Left lobe of liver (tissue), 2 donors: ENCODE measurements at places on chromosomes 2 and 18.

DNA sequence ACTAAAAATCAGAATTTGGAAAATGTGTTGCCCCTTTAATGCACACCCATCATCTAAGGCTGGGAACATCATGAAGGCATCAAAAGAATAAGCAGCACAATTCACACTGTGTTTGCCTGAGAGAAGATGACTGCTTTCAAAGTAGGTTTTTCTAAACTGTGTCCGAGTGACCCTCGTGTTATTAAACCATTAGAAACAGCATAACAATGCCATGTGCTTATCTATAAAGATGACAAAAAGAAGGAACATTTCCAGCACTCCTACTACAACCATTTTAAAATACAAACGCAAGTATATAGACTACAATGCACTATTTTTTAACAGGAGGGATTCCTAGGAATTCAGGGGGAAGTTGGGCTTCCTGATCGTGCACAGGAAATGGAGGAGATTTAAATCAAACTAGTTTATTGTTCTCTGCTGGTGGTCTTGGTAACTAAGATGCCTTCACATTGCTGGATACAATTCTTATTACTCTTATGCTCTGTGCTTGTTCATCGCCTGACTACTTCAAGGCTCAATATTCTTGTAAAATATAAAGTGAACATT is 305.9 kb upstream of the CCDC68 start:
- no peak for DNase-seq

DNA sequence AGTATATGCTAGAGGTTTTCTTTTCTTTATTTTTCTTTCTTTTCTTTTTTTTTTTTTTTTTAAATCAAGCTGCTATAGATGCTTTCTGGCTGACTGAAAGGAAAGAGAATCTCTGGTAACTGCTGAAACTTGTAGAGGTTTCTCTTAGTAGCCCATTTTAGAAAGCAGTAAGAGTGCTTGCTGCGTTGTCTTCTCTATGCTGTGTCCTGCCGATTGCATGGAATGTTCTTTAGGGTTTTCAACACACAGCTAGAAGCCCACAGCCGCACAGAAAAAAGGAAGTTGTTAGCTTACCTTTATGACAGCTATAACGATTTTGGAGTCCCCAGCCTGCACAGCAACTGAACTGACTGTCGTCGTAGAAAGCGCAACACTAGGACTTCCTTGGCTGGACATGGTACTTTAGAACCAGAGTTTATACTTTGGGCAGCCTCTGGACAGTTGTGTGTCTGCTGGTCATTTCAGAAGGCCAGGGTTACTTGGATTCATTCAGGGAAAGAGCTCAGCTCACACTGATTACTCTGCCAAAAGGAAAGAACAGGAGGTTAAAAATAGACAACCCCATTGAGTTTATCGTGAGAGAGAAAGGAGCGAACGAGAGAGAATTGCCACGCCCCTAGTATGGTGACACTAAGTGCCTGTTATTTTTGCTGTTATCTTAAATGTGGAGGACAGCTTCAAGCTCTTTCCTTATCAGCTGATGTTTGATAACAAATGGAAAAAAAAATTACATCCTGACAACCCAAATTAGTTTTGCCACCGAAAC is at the start of gene CCDC141:
Gene CCDC141 (minus strand): TSS at position 592 of the 766 bp plus-strand sequence. CDS start 196 bp downstream, at position 396.
- no peak for DNase-seq

DNA sequence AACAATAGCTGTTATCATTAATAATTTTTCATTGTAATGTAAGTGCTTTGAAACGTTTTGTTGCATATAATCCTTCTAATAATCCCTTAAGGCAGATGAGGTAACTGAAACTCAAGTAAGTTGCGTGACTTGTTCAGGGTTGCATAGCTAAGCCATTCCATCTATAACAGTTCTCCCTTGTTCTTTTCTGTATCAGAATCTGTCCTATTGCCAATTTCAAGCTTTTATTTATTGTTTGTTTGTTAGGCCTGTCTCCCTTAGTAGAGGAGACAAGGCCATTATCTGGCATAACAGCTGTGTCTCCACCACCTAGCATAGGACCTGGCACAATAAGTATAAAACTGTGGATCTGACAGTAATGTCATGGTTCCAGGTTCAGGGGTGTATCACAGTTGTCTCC is 19.4 kb downstream of the BABAM2 start:
- no peak for DNase-seq

DNA sequence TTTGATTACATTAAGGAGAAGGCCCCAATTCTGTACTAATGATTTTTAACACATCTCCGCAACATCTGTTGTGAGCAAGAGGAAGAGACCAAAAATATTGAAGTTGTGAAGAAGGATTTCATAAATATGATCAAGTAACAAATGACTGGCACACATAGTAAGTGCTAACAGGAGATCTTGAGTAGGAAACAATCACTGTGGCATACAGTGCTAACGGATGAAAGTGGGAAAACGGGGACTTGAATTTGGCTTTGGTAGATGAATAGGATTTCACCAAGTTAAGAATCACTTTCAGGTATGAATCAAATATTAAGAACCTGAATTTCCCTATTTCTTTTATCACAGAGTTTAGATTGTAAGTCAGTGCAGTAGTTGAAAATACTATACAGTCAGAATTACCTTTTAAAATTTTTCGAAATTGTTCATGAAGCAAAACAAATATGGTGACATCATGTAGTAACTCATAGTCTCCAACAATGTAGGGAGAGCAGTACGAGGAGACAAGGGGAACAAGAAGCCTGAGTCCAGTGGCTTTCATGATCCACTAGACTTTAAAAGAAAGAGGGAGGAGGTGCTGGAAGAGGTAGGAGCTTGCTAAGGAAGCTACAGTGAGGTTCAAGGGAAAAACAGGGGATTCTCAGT is 16.3 kb downstream of the CWC22 start:
- no peak for DNase-seq

DNA sequence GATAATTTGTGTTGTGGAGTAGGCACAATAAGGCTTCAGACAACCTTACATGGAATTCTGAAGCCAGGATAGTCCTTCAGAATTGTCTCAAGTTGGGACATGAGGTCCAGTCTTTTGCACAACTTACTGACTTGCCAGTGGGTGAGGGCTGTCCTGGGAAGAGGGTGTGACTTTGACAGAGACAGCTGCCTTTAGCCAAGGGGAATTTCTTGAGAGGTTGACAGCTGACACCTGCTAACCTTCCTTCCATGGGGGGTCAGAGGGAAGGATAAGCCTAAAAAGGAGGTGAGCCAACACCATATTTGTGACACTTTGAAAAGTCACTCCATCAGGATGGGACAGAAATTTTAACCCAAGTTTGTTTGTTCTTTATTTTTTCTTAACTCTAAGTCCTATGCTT is 907.8 kb upstream of the CRIM1 start:
- DNase-seq, result no peak

GRCh38 chr18:78610179-78610578 is 369.4 kb upstream of the SALL3 start:
- no peak for DNase-seq

- no peak for DNase-seq
Measured at GRCh38 chr2:75324861-75325284, 125.6 kb upstream of the TACR1 start.

DNA sequence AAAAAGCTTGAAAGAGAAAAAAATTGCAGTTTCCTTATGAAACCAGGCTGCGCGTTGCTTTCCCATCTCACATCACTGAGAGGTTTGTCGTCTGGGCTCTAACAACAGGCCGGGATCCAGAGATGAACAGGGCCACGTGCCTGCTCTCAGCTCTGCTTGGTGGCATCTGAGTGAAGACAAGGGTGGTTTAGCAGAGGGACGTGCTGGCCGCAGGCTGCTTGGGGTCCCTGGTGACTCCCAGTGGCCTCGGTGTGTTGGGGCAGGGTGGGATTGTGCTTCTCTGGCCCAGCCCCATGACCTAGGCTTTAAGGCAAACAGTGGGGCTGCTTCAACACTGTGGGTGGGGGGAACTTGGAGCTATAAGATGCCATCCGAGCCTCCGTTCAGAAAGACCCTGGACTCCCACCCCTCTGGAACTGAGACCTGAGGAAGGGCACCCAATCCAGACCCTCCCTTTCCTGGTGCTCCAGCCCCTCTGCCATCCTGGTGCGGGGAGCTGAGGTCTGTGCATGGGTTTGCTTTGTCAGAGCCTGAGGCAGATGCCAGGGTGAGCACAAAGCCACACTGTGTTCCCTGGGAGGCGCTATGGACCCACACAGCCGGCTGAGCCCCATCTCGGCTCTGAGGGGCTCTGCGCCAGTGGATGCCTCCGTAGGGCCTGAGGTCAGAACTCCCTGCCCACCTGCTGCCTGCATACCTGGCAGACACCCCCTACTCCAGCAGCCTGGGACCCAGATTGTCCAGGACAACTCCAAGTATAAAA is 18.4 kb upstream of the HPCAL1 start:
- no peak for DNase-seq

DNA sequence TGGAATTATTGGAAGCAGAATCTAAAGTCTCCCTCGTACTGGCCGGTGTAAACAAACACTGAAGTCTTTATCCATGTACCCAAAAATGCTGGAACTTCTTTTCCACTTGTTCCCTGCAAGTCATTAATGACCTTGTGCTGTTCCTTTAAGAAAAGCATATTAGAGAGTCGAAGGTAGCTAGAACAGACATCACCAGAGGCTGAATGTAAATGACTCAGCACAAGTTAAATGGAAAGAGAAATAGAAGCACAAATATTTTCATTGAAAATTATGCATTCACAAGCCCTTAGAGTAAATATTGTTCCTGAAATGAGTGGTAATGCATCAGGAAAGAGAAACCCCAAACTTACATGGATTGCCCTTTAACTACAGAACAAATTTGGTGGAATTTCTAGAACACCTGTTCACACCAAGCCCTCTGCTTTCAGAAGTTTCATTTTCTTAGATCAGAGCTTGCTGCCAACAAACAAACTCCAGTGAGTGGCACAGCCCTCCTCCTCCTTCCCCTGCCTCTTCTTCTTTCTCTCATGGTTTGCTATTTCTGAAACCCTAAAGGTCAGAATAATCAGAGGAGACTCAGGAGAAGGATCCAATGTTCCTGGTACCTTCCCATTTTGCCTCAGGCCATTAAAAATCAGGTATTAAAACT is 264.3 kb downstream of the TXNL1 start:
- no peak for DNase-seq

GRCh38 chr2:111068435-111069058 is 52.2 kb upstream of the BCL2L11 start:
- DNase-seq, result no peak

DNA sequence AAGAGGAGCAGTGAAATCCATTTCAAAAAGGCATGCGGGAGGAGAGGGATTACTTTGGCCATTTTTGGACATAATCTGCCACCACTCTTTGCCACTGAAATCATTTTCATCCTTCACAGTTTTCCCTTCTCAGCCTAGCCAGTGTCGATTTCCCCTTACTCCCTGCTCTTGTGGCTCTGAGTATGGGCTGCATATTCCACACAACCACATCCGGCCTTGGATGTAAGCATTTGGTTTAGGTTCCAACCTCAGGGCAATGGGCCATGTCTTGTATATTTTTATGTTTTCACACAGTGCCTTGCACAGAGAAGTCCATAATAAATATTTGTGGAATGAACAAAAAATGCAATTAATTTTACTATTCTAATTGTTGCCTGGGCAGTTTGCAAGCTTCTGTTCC is 7.7 kb upstream of the SERPINE2 start:
- DNase-seq, result no peak

DNA sequence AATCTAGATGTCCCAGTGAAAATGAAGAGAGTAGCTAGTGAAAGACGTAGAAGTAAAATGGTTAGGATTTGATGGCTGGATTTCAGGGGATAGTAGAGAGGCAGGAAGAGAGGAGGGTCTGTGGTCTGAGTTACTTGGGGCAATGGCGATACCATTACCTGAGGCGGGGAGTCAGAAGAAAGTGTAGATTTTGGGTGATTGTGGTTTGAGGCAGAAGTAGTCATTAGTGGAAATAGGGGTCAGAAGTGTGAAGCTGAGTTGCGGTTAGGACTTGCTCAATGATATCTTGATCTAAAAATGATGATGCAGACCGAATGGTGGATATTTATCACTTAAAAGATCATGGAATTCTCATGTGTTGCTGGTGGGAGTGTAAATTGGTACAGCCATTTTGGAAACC is 41.0 kb downstream of the CEP192 start:
- DNase-seq, result no peak

GRCh38 chr2:59584958-59585357 is 968.5 kb downstream of the BCL11A start:
- DNase-seq, result no peak
